ENCODE measurements at places on chromosomes 7 and 10.

- no peak for DNase-seq
These were observed 44.0 kb upstream of the COL13A1 start for GRCh38 chr10:69757553-69758309.

DNA sequence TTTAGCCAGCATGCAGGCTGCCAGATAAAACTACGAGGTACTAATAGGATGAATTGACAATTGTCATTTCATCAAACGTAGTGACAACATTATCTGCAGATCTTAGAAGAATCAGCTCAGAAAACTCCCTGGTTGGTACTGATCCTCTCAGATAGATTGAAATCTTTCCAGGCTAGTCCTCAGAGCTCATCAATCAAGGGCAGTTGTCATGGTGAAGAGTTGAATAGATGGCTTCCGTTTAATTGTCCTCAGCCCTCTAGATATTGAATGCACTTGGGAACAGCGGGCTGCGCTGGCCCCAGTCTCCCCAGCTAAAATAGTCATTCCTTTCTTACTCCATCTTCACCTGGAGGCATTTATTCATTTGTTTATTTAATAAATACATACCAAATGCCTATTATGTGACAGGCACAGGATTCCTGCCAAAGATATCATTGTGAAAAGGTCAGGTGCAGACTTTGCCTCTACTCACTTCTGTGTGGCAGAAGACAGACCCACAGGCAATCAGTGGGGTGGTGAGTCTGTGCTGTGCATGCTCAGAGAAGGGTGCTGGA is 1081.6 kb downstream of the TYW1 start:
- DNase-seq, result no peak

- DNase-seq, result no peak
These were observed 207.9 kb downstream of the PLXNA4 start for GRCh38 chr7:132368246-132368900.

GRCh38 chr7:68429411-68430117 is 1168.7 kb upstream of the AUTS2 start:
- no peak for DNase-seq

GRCh38 chr10:64863836-64864235 is 1342.6 kb downstream of the REEP3 start:
- no peak for DNase-seq

DNA sequence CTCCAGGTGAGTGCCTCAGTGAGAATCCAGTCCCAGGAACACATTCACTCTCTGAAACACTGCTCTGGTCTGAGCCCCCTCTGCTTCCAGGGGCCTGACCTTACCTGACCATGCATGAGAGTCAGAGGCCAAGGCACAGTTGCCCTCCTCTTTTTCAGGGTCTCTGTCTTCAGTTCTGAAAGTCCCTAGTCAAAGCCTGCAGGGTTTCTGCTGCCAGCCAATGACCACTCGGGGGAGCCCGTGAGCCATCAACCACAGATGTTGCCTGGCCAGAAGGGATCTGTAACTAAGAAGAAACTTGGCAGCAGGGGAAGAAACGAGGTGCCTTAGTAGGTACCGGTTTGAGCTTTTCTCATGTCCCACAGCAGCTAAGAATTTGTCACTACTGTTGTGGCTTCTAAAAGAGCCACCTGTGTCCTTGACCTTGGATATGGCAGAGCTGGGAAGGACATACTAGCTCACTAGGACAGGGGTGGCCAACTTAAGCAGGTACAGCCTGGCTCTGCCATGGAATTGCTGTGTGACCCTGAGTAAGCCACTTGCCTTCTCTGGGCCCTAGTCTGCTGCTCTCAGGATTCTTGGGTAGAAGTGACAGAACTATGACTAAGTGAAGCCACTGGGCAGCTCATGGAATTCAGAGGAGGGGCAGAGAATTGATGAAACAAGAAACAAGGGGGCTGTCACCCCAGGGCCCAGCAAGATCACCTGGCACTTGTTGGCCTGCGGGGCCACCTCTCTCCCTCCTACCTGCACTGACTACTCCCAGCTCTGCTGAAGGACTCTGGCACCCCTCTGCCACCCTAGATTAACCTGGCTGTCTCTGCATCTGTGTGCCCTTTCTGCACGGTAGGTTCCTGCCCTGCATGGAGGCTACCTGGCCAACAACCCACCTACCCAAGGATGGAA is 83.8 kb upstream of the GPR26 start:
- peak; percentile 49 for DNase-seq

All from CD4-positive, alpha-beta T cell treated with Interleukin-1 beta for 1 hour (primary cell).